Tongue (tissue), 3 donors: ENCODE measurements at places on chromosomes 12 and 14. TPM values are rescaled to one million over a fixed set of nuclear protein-coding genes. Genes with fewer than 3 reads are reported as not detected.
A peak's percentile ranks its signal among the peaks of the same experiment; 100 is the strongest.

SPIC gene
- not detected for total RNA-seq

- peak; percentile 43 for DNase-seq
These were observed 234.9 kb downstream of the FLRT2 start for GRCh38 chr14:85764822-85765221.

GNG2 gene
- 45.1 TPM for total RNA-seq

- DNase-seq: no peak
These were observed 82.6 kb upstream of the FUT8 start for GRCh38 chr14:65329911-65330310.

GRCh38 chr12:109592905-109593272 lies 19.3 kb downstream of the MVK start:
- DNase-seq: peak; percentile 79

DNA sequence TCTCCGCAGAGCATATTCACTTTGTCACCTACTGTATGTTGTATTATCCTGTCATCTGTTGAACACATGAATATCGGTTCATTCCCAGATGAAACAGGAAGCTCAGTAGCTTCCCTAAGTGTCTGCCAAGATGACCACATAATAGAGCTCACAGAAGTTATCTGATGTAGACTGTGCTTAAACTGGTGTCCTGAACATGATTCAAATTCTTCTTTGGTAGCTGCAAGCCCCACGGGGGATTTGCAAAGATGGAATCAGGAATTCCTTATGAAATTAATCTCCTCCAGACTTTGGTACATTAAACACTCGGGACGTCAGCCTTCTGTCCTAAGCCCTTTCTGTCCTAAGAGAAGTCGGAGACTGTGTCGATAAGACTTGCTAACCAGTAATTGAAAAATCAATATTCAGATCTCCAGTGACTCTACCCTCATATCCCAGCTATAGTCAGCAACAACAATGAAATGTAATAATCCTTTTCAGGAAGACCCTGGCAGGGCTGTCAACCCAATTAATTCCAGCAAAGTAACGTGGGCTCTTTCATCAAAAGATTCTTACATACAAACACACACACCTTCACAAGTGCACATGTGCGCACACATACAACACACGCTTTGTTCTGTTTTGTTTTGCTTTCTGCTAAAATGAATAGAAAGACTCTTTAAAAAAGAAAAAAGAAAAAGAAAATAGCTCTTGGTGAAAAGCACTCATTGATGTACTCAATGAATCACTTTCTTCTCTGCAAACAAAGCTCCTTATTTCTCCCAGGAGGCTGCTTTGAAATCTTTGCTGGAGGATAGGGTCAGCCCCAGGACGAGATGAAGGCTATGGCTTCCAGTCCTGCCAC lies 127.2 kb downstream of the RIMBP2 start:
- no peak for DNase-seq
